ENCODE measurements at places on chromosomes 1 and 21.

DNA sequence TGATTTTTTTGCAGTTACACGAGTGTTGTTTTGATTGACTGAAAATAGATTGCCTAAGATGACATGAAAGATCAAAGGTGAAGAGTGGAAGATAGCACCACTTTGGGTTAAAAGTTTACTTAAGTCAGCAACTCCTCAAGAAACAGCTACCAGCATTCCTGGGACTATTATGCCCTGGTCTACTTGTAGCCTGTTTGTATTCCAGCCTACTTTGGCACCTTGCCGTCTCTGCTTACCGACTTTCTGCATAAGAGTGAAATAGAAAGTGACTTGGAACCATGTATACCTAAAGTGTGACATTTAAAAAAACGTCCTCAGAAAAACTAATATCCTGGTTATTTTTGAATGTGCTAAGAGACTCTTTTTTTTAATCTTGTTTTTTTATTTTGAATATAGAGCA, 631.5 kb upstream of the PTBP2 start:
- DNase-seq = no peak

- no peak for DNase-seq
Observed at GRCh38 chr1:157390651-157391050, 161.7 kb downstream of the FCRL5 start.

GRCh38 chr1:233143241-233143640, 152.3 kb downstream of the PCNX2 start:
- no peak for DNase-seq

- peak; percentile 38 for DNase-seq
Observed at GRCh38 chr1:182084487-182085316, 23.2 kb upstream of the ZNF648 start.

- peak; percentile 52 for DNase-seq
Observed at GRCh38 chr1:55833529-55834091, 618.4 kb upstream of the USP24 start.

GRCh38 chr1:110756506-110756905, 81.8 kb upstream of the KCNA3 start:
- peak; percentile 19 for DNase-seq

- DNase-seq = no peak
Observed at GRCh38 chr1:119674111-119674526, 26.1 kb upstream of the ZNF697 start.

- DNase-seq = no peak
Observed at GRCh38 chr21:45267390-45267760, 20.3 kb downstream of the POFUT2 start.

DNA sequence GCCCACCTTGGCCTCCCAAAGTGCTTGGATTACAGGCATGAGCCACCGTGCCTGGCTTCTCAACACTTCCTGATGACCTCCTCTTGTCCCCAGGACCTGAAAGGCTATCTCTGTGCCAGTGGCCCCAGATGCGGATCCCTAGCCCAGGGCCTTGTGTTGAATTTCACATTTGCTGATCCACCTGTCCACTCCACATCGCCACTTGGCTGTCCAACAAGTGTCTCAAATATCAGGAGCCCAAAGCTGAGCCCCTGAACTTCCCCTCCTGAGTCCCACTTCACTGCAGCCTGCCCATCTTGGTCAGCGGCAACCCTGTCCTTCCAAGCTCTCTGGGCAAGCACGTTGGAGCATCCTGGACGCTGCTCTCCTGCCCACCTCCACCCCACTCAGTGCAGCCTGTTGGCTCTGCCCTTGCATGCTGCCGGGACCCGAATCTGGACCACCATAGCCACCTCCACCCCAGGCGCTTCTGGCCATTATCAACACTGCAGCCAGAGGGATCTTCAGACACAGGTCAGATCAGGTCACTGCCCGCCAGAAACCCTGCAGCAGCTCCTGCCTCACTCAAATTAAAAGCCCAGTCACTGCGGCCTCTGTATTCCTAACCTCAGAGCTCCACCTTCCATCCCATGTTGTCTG, 352.5 kb upstream of the VAMP3 start:
- DNase-seq = no peak

GRCh38 chr1:22662318-22662717, 9.3 kb downstream of the C1QB start:
- DNase-seq = no peak

- DNase-seq = no peak
Observed at GRCh38 chr21:31509194-31510017, 150.1 kb upstream of the SOD1 start.

- DNase-seq = no peak
Observed at GRCh38 chr1:206706298-206706791, 21.6 kb downstream of the MAPKAPK2 start.

DNA sequence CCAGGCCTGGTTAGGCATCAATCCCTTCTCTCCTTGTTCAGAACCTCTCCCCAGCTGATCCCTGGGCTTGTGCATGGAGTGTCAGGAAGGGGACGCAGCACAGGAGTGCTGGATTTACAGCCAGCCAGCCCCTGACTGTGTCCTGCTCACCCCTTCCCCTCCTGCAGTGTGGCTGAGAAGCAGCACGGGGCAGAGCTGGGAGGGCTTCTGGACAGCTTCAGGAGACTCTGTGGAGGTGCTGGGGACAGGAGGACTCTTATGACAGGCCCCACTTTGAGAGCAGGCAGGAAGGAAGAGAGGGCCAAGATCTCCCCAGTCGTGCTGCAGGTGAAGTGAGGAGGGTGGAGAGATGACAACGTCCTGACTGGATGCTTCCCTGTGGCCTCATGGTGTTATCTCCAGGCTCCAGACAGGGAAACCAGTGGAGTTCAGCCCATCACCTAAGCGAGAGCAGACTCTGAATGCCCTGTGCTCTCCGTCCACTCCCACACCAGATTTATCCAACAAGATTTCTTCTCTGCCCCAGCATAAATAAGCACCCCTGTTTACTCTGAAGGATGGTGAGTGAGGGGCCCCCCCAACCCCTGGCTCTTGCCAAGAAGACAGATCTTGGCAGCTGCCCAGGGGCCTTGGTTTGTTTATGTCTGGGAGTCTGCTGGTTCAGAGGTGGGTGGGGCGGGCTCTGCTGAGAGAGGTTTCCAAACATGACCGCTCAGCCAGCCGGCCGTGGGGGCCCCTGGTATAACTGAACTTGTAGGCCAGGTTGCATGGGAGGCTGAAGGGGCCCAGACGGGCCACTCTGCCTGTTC, 21.3 kb downstream of the TMCC2 start:
- no peak for DNase-seq

DNA sequence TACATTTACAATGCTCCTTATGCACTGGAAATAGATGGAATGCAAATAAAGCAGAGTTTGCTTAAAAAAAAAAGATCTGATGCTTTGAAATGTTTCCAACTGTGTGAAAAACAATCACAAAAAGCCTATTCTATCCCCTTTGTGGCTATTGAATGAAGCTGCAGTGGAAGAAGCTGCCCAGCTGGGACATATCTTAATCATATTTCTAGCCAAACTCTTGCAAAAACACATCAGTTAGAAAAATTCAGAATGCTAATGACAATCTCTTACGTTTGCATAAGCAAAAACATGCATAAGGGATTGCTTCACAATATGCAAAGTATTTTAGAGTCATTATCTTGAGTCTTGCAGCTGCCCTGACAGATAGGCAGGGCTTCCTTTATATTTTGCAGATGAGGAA, 526.4 kb upstream of the USP24 start:
- DNase-seq = peak; percentile 73

GRCh38 chr21:34351786-34352241, 12.0 kb upstream of the KCNE2 start:
- DNase-seq = no peak

- DNase-seq = no peak
Observed at GRCh38 chr1:170530972-170531757, 801 bp upstream of the GORAB start.

DNA sequence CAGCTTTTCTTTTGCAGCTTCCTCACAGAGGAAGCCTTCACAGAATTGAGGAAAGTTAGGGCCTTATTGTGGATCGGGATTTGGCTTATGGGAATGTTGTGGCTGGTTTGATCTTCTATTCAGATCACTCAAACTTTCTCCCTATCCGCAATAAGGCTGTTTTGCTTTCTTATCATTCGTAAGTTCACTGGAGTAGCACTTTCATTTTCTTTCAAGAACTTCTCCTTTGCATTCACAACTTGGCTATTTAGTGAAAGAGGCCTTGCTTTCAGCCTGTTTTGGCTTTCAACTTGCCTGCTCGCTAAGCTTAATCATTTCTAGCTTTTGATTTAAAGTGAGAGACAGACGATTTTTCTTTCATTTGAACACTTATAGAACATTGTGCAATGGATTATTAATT, 181.9 kb upstream of the B3GALT2 start:
- DNase-seq = no peak

DNA sequence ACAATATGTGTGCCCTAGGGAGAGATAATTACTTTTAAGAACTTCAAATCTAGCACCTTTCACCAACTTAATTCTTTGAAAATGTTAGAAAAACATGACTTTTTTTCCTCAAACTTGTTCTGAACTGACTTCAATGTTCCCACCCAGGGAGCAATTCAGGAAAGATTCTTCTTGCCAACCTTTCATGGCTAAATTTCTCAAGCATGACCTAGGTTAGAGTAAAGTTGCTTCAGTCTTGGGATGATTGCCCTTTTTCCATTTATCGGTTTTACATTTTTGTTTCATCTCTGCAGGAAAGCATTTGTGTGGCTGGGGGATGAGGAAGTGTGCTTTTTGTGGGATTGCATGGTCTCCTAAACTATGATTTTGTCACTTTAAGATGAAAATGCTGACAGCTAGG, 647.7 kb downstream of the LTN1 start:
- DNase-seq = no peak

DNA sequence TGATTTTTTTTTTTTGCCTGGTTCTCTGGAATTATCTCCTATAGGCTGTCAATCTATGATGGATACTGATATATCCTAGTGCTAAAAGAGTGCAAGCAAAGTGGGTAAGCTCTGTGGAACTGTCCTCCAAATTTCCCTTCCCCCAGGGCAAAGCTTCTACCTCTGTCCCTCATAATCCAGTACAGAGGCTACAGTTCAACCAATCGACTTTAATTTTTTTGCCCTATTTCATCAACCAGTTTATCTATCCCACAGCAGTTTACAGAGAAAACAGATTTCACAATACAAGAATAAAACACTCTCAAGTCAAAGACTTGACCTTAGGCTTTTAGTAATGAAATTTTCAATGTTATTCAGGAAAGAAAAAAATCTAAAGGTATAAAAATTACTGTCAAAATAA, 13.9 kb downstream of the PUM1 start:
- no peak for DNase-seq

DNA sequence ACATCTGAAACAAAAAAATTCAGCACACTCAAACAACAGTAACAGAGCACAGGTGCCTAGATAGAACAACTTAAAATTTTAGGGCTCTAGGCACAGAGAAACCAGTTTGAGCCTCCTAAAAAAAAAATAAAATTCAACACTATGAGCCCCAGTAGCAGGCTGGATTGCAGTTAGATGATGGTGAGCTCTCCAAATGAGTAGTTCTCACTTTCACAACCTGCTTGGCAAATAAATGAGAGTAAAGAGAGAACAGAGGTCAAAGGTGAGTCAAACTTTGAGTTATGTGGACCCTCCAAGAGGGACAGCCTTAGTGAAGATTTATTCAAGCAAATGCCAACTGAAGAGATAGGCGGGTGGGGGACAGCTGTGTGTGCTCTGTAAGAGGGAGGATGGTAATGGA, 3.6 kb downstream of the BEND5 start:
- no peak for DNase-seq

GRCh38 chr1:67440339-67440738, 10.1 kb upstream of the SERBP1 start:
- DNase-seq = no peak

DNA sequence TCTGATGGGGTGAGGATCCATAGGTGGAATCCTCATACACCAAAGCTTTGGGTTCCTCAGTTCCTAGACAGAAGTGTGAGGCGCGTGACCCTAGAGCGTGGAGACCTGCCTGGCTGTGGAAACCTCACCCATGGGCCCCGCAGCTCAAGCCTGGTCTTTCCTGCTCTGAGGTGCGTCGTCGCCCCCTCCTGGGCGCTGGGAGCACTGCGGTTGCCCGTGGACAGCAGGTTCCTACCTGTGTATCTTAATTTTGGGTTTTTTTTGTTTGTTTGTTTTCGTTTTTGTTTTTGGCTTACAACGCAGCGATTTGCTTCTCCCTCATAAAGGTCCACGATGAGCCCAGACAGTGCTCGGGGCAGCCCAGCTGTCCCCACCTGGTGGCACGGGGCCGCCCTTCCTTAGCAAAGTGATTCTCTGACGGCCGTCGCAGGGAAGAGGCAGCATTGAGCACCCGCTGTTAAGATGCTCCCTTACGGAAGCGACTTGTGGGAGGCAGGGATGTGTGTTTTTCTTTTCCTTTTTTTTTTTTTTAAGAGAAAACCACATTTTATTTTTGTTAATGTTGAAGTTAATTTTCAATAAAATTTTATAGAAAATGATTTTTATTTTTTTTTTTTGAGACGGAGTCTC, 36.5 kb upstream of the TRAPPC10 start:
- no peak for DNase-seq

DNA sequence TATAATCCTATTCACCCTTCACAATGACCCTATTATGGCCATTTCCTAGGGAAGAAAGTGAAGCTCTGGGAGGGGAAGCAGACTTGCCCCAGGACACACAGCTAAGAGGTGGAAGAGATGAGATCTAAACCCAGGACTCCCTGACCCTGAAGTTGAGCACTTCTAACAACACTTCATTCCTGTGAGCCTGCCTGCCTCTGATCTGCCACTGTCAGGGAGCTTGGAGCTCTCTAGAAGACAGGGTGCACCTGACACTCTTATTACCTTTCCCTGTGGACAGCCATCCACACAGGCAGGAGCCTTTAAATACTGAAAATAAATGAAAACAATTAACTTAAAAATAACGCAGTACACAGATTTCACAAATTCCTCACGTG, 599 bp downstream of the MKNK1 start:
- no peak for DNase-seq

DNA sequence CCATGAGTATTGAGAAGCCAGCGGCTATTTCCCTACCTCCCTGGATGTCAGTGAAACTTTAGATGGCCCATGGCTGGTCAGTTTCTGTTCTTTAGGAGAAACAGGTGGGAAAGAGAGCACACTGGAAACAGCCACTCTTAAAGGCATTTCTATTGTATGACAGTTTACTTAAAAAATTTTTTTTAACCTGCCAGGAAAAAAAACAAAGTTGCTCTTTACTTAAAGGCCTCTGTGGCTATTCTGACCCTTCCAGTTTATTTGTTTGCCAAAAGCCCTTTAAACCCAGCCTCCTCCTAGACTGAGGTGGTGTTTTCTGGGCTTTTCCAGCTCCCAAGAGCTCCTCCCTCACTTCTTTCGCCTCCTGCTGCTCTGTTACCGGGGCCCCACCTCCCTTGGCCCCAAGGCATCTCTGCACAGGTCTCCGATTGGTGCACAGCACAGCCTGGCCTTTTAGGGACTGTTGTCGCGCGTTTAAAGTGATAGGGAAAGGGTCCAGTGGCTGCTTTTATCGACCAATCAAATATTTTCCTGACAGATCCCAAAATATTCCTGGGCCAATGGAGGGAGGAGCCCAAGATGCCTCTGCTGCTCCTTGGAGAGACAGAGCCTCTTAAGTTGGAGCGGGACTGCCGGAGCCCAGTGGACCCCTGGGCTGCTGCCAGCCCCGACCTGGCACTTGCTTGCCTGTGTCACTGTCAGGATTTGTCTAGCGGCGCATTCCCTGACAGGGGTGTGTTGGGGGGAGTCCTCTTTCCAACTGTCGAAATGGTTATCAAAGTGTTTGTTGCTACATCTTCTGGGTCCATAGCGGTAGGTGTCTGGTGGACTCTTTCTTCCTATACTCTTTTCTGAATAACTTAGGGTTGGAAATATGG, at the start of gene SH3BGR:
SH3BGR (plus strand) TSS at position 639 of the 875 bp plus-strand sequence; CDS start at position 766, 127 bp downstream.
- DNase-seq = no peak

GRCh38 chr21:22961258-22961657, 1963.0 kb downstream of the NCAM2 start:
- DNase-seq = peak; percentile 13
